Stimulated activated CD8-positive, alpha-beta memory T cell treated with anti-CD3 and anti-CD28 coated beads, Interleukin-7, amount 100 ng/mL, for 24 hours (primary cell): ENCODE measurements at places on chromosomes 11 and 22.

DNA sequence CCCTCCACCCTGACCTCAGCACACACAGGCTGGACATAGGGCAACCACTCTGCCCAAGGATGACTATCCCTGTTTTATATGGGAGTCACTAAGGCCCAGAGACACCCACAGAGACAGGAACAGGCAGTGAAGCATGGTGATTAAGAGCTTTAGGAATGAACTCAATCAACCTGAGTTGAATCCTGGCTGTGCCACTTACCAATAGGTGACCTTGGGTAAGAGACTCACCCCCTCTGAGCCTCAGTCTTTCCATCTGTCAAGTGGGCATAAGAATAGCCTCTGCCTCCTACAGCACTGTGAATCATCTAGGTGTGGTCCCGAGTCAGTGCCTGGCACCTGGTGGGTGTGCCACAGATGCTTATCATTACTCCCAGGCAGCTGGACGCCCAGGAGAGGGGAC is 6.8 kb downstream of the CRYBB1 start:
- DNase-seq, result no peak

GRCh38 chr11:2763984-2764383 is 64.2 kb upstream of the KCNQ1OT1 start:
- no peak for DNase-seq

- no peak for DNase-seq
Observed at GRCh38 chr11:76088511-76088910, 117.8 kb downstream of the WNT11 start.

- no peak for DNase-seq
Observed at GRCh38 chr22:42860968-42861367, 3.9 kb upstream of the ARFGAP3 start.

GRCh38 chr11:117705866-117706265 is 91.2 kb downstream of the DSCAML1 start:
- no peak for DNase-seq

DNA sequence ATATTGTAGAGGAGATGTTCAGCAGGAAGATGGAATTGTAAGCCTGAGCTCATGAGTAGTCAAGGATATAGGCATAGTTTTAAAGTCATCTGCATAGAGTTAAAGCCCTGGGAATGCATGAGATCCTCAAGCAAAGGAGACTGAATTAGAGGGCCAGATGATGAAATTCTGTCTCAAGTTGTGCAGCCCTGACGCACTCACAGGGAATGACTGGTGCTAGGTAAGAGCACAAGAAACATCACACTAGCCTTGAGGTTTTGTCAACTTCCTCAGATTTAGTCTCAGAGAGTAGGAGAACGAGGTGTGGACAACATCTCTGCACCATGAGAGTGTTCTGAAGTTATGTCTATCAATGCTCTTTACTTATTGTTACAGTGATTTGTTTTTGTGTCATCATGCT is 5.8 kb downstream of the RAB38 start:
- no peak for DNase-seq

DNA sequence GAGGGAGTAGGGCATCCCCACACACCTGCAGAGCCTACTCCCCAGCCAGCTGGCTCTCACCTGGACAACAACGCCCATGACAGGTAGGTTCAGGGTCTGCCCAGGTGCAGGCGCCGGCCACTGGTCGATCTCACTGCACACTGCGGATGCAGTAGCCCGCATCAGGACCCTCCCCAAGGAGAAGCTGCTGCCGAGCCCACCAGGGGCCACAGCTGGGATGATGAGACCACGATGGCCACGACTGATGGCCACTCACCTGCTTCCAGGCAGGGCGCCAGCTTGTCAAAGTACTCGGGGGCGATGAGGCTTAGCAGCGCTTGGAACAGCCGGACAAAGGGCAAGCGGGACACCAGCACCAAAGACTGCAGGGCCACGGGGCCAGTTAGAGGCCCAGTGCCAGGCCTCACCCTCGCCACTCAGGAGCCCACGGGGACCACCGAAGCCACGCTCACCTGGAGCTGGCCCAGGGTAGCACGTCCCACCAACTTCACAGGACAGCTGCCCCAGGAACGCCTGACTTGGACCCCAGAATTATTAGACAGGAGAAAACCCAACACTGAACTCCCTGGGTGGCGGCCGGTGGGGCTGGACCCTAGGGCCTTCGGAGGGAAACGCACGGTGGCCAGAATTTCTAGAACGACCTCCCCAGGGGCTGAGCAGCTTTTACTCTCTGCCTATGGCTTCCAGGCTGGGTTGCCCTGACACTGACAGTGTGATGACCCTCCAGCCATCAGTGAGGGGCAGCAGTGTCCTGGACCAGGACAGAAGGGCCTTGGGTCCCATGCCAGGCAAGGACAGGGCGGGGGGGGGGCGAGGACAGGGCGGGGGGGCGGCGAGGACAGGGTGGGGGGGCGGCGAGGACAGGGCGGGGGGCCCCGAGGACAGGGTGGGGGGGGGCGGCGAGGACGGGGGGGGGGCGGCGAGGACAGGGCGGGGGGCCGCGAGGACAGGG is 8.9 kb upstream of the PLXNB2 start:
- no peak for DNase-seq

DNA sequence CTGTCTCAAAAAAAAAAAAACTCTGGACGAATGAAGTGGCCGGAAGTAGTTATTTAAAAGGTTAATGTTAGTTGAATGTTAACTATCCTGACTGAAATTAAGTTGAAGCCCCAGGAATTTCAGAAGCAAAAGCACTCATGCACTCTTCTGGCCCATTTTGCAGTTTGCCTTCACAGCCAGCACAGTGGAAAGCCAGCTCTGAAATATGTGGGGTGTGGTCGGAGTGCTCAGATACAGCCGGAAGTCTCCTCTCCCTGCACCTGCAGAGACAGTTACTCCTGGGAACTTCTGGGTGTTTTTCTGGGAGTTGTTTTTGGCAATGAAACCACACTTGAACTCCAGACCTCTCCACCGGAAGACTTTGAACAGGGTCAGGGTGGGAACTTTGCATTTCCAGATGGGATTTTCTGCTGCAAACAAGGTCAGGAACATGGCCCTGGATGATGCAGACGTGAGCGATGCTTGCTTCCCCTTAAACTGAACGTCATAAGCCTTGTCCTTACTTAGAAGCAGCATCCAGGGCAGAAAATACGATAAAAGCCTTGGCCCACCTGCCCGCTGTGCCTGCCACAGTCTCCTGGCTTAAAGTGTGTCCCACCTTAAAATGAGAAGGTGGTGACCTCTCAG is 21.5 kb upstream of the CABP2 start:
- DNase-seq, result no peak

DNA sequence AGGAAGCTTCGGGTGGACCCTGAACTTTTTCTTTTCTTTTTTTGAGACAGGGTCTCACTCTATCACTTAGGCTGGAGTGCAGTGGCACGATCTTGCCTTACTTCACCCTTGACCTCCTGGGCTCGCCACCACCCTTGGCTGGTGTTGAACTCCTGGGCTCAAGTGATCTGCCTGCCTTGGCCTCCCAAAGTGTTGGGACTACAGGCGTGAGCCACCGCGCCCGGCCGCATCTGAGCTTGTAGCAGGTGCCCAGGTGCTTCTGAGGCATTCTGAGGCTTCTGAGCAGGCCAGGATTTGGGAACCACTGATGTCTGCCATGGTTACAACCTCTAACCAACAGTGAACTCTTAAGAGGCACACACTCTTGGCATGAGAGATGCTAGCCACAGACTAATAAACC is 5.1 kb downstream of the USP35 start:
- no peak for DNase-seq

DNA sequence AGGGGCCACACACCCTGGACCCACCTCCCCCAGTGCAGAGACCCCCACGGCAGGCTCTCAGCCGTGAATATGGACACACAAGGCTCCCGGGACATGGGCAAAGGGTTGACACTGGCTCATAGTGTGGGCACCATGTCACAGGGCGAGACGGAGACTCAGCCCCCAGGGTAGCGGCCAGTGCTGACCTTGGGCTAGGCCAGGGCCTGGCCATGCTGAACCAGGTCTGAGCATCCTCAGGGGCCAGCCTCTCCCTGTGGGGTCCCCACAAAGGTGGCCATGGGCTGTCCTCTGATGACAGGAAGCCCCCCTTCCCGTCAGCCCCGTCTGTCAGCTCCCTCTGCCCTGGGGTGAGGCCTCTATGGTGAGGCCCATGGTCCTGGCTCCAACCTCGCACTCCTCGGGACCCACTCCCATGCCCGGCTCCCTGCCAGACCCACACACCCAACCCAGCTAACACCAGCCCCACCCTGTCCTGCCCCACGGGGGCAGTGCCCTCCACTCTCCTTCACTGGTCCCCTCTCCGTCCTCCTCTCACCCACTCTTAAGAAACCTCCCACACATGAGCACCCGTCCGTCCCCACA is 19.0 kb upstream of the PRODH start:
- no peak for DNase-seq

DNA sequence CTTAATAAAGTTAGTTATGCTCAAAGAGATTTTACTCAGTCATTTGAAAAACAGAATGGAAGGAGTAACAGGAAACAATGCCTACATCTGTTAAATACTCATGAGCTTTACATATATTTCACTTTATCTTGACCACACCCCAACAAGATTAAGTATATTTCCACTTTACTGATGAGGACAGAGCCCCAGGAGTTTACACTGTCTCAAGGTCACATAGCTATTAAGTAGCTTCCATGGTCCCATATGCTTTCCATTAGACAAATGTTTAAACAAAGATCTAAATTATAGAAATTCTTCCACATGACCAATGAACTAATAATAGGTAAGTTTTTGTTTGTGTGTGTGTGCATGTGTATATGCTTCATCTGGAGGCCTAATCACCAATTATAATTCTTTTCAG is 30.2 kb downstream of the MRTFA start:
- no peak for DNase-seq

DNA sequence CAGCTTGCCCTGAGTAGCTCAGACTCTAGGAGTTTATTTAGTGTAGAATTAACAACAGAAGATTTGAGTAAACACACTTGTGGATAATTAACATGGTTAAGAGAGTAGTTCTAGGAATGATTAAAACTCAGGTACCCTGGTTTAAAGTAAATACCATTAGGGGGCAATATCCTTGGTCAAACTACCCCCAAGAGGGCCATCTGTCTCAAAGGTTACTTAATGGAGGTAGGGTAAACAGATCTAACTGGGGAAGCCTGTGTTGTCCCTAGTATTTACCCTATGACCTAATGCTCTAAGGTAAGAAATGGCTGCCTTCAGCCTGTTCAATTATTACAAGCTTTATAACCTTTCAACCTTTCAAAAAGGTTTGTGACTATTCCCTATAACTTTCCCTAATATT is 10.6 kb upstream of the GLYATL1 start:
- DNase-seq, result no peak

DNA sequence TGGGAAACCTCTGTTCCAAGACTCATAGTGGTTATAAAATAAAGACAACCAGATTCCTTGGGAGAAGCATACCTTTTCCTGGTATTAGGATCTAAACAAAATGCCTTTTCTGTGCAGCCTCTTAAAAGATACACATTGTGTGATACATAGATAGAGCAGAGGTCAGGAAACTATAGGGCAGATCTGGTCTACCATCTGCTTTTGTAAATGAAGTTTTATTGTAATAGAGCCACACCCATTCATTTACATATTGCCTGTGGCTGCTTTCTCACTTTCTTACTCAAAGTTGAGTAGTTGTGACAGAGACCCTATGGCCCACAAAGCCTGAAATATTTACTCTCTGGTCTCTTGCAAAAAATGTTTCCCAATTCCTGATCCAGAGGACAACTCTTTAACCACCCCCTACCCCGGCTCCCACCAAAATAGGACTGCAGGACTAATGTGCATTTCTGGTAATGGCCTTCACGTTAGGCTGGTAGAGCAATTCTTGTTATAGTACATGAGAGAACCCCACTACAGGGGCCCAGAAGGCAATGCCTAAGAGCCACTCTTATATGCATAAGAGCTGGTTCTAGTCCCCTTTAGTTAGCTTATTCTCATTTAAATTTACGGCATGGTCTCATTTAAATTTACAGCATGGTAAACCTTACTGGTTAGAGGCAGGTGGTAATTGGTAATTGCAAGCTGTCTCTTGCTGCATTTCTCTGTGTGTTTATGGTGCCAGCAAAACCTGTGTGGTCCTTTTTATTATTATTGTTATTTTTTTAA is 76.8 kb upstream of the YWHAH start:
- no peak for DNase-seq

GRCh38 chr11:72221386-72222075 is 3.0 kb upstream of the INPPL1 start:
- DNase-seq, result no peak

- no peak for DNase-seq
Observed at GRCh38 chr11:19225123-19225522, 15.6 kb downstream of the E2F8 start.

GRCh38 chr11:77040401-77040777 is 6.2 kb downstream of the B3GNT6 start:
- DNase-seq, result no peak

- DNase-seq, result no peak
Observed at GRCh38 chr11:126113515-126113957, 50.9 kb upstream of the CDON start.

DNA sequence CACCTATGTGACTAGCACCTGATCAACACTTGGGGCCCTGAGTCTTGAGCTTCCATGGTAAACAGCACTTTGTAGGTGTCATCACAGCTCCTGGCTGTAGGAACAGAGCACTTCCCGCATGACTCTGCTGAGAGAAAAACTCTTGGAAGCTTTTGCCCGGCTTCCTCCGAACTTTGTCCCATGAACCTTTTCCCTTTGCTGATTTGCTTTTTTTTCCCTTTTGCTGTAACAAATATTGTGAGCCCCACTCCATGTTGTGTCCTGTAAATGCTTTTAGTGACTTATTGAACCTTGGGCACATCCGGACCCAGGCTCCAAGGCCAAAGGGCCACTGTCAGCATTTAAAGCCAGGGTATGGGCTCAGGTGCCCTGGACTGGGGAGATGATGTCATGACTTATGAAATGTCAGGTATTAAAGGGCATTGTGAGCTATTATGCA is 391.1 kb downstream of the TENM4 start:
- no peak for DNase-seq

- DNase-seq, result no peak
Observed at GRCh38 chr11:59069087-59069486, 17.0 kb upstream of the GLYATL1B start.

- no peak for DNase-seq
Observed at GRCh38 chr22:32206774-32207758, 2.2 kb upstream of the RFPL2 start.

DNA sequence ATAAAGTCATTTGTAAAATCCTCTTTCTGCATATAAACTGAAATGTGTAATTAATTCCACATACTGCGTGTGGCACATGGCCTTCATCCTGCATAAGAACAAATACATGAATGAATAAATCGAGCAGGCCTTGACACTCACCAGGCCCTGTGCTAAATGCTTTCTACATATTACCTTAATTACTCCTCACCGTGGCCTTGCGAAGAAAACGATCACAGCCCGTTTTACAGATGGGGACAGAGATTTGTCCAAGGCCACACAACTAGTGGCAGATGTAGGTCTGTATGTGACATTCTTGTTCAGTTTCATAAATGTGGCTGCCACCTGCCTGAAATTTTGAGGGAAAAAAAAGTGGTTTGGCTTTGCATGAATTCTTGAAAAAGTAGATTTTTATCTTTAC is 5.8 kb upstream of the CCND1 start:
- no peak for DNase-seq

- no peak for DNase-seq
Observed at GRCh38 chr11:118291477-118292135, 12.9 kb upstream of the CD3E start.
